HepG2 (cell line): ENCODE measurements at places on chromosomes 3 and 15.

DNA sequence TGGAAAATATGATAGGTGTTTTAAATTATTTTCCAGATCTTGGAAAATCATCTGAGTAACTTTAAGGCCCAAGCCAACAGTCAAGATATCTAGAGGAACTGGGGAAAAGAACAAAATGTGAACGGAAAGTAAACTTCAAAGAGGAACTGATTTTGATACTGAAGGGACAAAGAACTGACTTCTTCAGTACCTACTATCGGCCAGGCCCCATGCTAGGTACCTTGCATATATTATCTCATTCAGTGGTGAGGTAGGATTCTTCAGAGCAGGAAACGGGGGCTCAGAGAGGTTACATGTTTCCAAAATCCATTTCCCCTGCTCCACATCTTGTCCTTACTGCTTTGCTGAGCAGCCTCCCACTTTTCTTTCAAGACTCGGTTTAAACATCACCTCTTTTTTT, 9.8 kb upstream of the ZNF710 start:
- H3K4me1 ChIP-seq, result no peaks in the 10 kb centered on the region
- no peak overlapping the region for H3K27ac ChIP-seq

- no peak overlapping the region for H3K4me3 ChIP-seq
- no peaks in the 10 kb centered on the region for H3K36me3 ChIP-seq
- no peaks in the 10 kb centered on the region for H3K4me1 ChIP-seq
- no peak for DNase-seq
- no peak overlapping the region for H3K27ac ChIP-seq
- H3K27me3 ChIP-seq, result no peaks in the 10 kb centered on the region
Measured at GRCh38 chr3:16999871-17000270, 115.1 kb downstream of the PLCL2 start.

DNA sequence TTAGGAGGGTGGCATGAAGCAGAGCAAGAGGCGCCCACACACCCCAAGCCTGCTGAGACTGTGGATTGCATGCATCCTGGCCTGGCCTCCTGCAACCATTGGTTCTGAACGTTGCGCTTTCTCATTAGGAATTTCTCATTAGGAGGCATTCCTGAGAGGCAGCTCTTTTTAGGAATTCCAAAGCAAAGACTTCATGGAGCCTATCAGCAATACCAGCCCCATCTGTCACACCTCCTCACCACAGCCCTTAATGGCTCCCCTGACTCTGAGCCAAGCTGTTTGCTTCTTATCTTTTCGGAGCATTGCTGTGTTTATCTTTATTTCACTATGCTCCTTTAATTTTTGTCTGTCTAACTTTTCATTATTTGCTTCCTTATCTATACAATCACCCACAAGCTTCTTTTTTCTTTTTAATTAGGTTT, 226.9 kb downstream of the CACNA2D3 start:
- no peaks in the 10 kb centered on the region; the same call in 1 of the 2 replicates for H3K27me3 ChIP-seq
- H3K27ac ChIP-seq, result no peak overlapping the region
- no peak overlapping the region for H3K4me3 ChIP-seq
- no peak for DNase-seq

- no peaks in the 10 kb centered on the region for H3K36me3 ChIP-seq
- DNase-seq, result no peak
Measured at GRCh38 chr3:22098021-22098420, 347.0 kb upstream of the ZNF385D start.

GRCh38 chr3:138513090-138513843, 78.9 kb downstream of the ESYT3 start:
- H3K27ac ChIP-seq, result no peak overlapping the region
- H3K36me3 ChIP-seq, result no peaks in the 10 kb centered on the region
- no peak overlapping the region for H3K4me3 ChIP-seq
- no peaks in the 10 kb centered on the region for H3K27me3 ChIP-seq
- H3K4me1 ChIP-seq, result no peaks in the 10 kb centered on the region
- DNase-seq, result no peak

DNA sequence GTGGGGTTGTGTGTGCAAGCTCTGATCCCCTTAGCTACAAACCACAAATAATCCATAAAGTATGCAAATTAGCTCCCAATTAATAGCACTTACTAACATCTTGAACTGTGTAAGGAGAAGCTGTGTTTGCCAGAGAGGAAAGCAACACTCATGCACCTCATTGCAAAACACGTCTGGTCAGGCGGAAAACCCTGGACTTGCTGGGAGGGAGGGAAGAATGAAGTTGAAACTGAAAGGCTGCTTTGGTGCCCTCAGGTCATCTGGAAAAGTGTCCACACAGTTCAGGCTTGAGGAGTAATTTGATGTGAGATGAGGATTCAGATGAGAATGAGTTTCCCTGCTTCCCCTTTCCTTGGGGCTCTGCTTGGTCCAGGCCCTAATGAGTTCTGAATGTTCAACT, 185.5 kb upstream of the ANKRD28 start:
- H3K36me3 ChIP-seq, result no peaks in the 10 kb centered on the region
- no peaks in the 10 kb centered on the region for H3K4me1 ChIP-seq
- no peak overlapping the region for H3K27ac ChIP-seq
- no peak for DNase-seq
- no peaks in the 10 kb centered on the region for H3K27me3 ChIP-seq

DNA sequence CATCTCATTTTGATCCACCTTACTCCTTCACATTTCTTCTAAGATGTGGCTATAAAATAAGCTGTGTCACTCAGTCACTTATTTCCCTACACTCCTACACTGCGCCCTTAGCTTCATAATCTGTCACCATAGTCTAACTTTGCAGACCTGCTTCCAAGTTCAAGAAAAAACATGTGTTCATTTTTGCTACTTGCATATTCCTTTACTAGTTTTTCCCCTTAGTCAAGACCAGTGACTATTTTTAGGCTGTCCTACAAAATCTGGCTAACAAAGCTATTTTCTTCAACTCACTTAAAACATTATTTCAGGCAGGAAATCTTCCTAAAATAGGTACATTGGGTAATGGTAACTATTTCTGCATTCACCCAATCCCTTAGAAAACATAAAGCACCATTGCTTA, 272.5 kb downstream of the TBC1D5 start:
- no peak for DNase-seq
- H3K4me3 ChIP-seq, result no peak overlapping the region
- no peaks in the 10 kb centered on the region for H3K27me3 ChIP-seq
- no peaks in the 10 kb centered on the region for H3K36me3 ChIP-seq
- H3K4me1 ChIP-seq, result no peaks in the 10 kb centered on the region

DNA sequence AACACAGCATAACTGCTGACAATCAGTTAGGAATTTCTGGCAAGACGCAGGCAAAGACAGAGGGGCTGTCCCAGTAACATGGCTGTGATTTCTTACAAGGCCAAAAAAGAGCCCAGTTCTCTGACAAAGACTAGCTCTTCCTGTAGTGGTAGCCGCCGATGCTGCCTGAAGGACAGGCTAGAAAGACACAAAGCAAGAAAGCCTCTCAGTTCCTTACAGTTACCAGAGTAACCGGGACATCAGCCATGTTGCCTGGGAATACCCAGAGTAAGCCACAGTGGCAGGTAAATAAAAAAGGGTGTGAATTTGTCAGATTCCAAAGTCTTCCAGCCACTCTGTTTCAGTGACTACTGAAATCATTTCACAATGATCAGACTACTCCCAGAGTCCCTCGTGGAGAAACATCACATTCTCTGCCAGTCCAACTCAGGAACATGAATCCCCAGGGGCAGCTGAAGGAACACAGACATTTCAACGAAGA, 493.6 kb upstream of the ADAMTS9 start:
- H3K4me1 ChIP-seq, result no peaks in the 10 kb centered on the region
- H3K4me3 ChIP-seq, result no peak overlapping the region
- H3K27ac ChIP-seq, result no peak overlapping the region

- H3K4me1 ChIP-seq, result peaks cover 24% of the 10 kb centered on the region
- peak within 1 kb of the TSS; percentile 90 for H3K27ac ChIP-seq
- no peaks in the 10 kb centered on the region for H3K27me3 ChIP-seq
Measured at GRCh38 chr3:69013253-69014021, at the start of gene EOGT. Gene EOGT (minus strand): TSS chr3:69013684. CDS start chr3:69009846, 3,838 bp downstream.

GRCh38 chr15:68729789-68730411, 90.8 kb downstream of the ANP32A start:
- H3K27ac ChIP-seq, result no peak overlapping the region
- no peaks in the 10 kb centered on the region for H3K4me1 ChIP-seq
- peaks cover 2% of the 10 kb centered on the region for H3K27me3 ChIP-seq
- H3K4me3 ChIP-seq, result no peak overlapping the region

- H3K27me3 ChIP-seq, result no peaks in the 10 kb centered on the region
- H3K27ac ChIP-seq, result no peak overlapping the region
- no peak overlapping the region for H3K4me3 ChIP-seq
- no peaks in the 10 kb centered on the region for H3K36me3 ChIP-seq
Measured at GRCh38 chr15:68687136-68687735, 108.4 kb downstream of the CORO2B start.

- no peaks in the 10 kb centered on the region for H3K4me1 ChIP-seq
- H3K27me3 ChIP-seq, result peaks cover 5% of the 10 kb centered on the region; the same call in 1 of the 2 replicates
- no peaks in the 10 kb centered on the region for H3K36me3 ChIP-seq
- H3K27ac ChIP-seq, result no peak overlapping the region
- no peak overlapping the region for H3K4me3 ChIP-seq
Measured at GRCh38 chr15:68367992-68368391, 64.0 kb downstream of the ITGA11 start.

DNA sequence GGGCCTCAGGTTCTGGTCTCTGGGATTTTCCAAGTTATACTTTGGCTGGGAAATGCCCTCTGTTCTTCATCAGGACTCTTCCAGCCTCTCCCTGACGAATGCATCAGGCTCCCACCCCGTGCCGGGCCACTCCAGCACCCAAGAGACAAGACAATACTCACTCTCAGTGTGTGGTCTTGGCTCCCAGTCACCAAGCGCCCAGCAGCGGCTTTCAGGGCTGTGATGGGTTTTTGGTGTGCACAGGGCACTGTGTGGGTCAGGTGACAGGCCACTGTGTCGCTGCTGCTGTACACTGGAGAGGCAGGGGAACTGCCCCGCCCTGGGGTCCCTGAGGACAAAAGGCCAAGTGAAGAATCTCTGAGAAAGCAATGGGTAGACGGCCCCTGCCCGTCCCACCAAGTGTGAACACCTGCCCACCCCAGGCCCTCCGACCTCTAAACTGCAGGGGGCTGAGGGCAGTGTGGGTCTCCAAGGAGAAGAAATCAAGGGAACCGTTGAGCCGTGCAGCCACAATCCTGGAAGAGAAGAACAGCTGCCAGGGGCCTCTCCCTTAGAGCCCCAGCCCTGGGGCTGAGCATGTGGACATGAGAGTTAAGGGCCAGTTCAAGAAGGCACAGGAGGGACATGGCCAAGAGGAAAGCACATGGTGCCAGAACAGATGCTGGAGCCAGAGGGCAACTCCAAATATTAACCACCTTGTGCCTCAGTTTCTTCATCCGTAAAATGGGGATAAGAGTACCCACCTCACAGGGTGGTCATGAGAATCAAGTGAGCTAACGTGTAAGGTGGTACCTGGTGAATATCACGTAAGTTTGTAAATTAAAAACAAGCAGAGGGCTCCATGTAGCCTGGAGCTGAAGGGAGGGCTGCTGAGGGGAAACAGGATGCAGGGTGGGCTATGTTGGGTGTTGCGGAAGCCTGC, 34.1 kb downstream of the PTPN23 start:
- H3K27me3 ChIP-seq, result no peaks in the 10 kb centered on the region
- H3K4me3 ChIP-seq, result no peak overlapping the region
- H3K4me1 ChIP-seq, result peaks cover 18% of the 10 kb centered on the region
- DNase-seq, result no peak
- peaks cover 39% of the 10 kb centered on the region for H3K36me3 ChIP-seq

- H3K27me3 ChIP-seq, result no peaks in the 10 kb centered on the region; the same call in 2 of the 3 replicates
- no peaks in the 10 kb centered on the region for H3K36me3 ChIP-seq
- H3K4me3 ChIP-seq, result no peak overlapping the region
- no peak overlapping the region for H3K27ac ChIP-seq
- no peaks in the 10 kb centered on the region for H3K4me1 ChIP-seq
Measured at GRCh38 chr15:25738171-25738965, 124.8 kb downstream of the ATP10A start.

- no peaks in the 10 kb centered on the region for H3K4me1 ChIP-seq
- no peak for DNase-seq
- H3K36me3 ChIP-seq, result no peaks in the 10 kb centered on the region
- no peak overlapping the region for H3K27ac ChIP-seq
- H3K27me3 ChIP-seq, result no peaks in the 10 kb centered on the region
- H3K4me3 ChIP-seq, result no peak overlapping the region
Measured at GRCh38 chr3:34675383-34676120, 877.1 kb downstream of the PDCD6IP start.

DNA sequence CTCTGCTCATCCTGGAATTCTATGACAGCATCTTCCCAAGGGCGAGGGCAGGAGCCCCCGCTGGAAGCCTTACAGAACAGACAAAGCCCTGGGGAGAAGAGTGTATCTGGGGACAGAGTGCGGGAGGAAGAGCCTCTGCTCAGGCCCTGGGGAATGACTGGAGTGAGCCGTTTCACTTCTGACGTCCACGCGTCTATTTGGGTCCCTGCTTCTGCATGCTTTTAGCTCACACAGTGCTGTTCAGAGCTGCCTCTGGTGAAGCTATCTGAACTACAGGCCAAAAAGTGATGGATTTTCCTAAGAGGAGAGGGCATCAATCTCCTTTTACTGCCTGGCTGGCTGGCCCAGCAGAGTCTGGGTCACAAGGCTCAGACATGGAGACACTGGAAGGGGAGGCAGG, 311.8 kb downstream of the NTRK3 start:
- H3K4me3 ChIP-seq, result no peak overlapping the region
- H3K27ac ChIP-seq, result no peak overlapping the region
- H3K27me3 ChIP-seq, result no peaks in the 10 kb centered on the region
- no peaks in the 10 kb centered on the region for H3K4me1 ChIP-seq
